ENCODE measurements at places on chromosomes 11 and 22. TPM values are rescaled to one million over a fixed set of nuclear protein-coding genes. Genes with fewer than 3 reads are reported as not detected.

The RIMBP3B gene
- total RNA-seq: 4.0 TPM

The TEX12 gene
- total RNA-seq: not detected

The IL10RA gene
- total RNA-seq: 406 TPM

- no peak for DNase-seq
- no peaks in the 10 kb centered on the region for H3K36me3 ChIP-seq
- H3K27ac ChIP-seq: no peak overlapping the region
Measured at GRCh38 chr11:134646561-134646960, 234.5 kb upstream of the B3GAT1 start.

GRCh38 chr11:120633616-120634393 lies 122.3 kb downstream of the GRIK4 start:
- no peaks in the 10 kb centered on the region for H3K4me1 ChIP-seq
- no peaks in the 10 kb centered on the region for H3K27me3 ChIP-seq
- H3K4me3 ChIP-seq: no peak overlapping the region
- H3K27ac ChIP-seq: no peak overlapping the region
- H3K36me3 ChIP-seq: no peaks in the 10 kb centered on the region

DNA sequence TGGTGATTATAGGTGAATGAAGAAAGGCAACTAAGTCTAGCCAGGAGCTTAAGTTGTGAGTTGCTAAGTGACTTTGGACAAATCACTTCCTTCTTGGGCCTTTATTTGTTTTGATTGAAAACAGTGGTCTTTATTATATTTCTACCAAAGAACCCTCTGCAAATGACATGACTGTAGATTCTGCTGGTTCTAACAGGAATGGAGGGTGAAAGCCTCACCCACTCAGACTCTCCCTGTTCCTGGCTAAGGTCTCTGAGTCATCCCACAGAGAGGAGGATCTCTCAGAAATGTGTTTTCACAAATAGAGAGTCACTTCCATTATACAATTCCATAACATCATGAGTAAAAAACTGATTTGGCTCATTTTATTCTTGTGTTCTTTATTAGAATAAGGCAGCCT lies 583.9 kb upstream of the LRRC4C start:
- H3K4me1 ChIP-seq: no peaks in the 10 kb centered on the region
- no peak overlapping the region for H3K4me3 ChIP-seq
- no peaks in the 10 kb centered on the region for H3K36me3 ChIP-seq
- DNase-seq: no peak

DNA sequence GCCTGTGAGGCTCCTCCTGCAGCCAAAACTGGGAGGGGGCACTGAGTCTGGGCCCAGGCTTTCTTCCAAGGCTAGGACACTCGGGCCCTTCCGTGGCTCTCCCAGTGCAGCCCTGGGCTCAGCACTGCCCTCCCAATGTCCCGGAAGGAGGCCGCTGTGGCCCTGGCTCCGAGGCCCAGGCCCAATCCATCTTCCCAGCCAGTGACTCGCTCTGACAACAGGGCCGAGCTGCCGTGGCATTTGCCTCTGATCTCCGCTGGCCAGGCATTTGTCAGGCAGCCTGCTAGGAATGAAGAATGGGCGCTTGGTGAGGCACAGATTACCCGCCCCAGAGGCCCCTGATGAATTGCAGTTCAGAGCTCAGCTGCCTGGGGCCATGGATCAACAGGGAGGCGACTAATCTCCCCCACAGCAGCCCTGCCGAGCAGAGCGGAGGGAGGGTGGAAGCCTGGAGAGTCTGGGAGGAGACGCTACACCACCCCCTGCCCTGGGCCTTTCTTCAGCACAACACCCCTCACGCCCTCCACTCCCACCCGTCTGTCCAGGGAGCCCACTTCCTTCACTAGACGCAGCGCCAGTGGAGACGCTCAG lies 8.3 kb downstream of the FXYD2 start:
- no peaks in the 10 kb centered on the region for H3K36me3 ChIP-seq
- no peak for DNase-seq
- H3K4me3 ChIP-seq: no peak overlapping the region
- H3K27me3 ChIP-seq: no peaks in the 10 kb centered on the region

DNA sequence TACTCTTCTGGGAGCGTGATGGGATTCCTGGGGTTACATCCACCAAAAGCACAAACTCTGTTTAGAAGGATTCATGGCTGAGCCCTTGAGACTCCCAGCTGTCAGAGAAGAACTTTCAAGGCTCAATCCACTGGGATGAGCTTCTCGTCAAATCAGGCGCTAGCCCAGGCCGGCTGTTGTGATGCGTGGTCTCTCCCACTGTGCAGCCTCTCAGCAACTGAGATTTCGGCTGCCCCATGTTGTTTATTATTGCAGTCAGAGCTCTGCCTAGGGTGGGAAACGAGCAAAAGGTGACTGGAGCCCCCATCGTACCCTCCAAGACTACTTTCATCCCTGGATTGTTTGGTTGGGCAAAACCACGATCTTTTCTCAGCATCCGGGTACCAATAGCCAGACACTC lies 251.6 kb downstream of the ETS1 start:
- no peak overlapping the region for H3K27ac ChIP-seq
- H3K4me3 ChIP-seq: no peak overlapping the region
- H3K36me3 ChIP-seq: no peaks in the 10 kb centered on the region
- H3K4me1 ChIP-seq: peaks cover 37% of the 10 kb centered on the region
- DNase-seq: no peak

DNA sequence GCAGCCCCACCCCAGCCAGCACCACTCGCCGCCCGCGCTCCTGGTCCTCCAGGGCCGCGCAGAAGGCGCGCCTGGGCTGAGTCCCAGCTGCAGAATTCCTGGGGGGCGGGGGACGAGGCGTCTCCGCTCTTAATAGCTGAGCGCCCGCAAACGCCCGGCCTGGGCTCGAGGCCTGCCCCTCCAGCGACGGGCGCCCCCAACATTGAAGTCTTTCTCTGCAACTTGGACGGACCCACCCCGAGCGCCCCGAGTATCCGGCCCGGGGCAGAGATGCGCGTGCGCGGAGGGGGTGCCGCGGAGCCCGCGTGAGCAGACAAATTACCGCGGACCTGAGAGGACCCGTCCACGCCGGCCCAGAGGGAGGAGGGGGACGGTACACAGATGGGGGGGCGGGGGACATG lies 6.7 kb upstream of the SYT7 start:
- peaks cover 7% of the 10 kb centered on the region for H3K27me3 ChIP-seq
- peaks cover 14% of the 10 kb centered on the region for H3K4me1 ChIP-seq
- no peak for DNase-seq
- no peaks in the 10 kb centered on the region for H3K36me3 ChIP-seq
